ENCODE measurements at places on chromosomes 5 and 9. TPM values are rescaled to one million over a fixed set of nuclear protein-coding genes. Genes with fewer than 3 reads are reported as not detected.
A peak's percentile ranks its signal among the peaks of the same experiment; 100 is the strongest.

- DNase-seq: no peak
Observed at GRCh38 chr5:122195802-122196394, 66.6 kb downstream of the ZNF474 start.

DNA sequence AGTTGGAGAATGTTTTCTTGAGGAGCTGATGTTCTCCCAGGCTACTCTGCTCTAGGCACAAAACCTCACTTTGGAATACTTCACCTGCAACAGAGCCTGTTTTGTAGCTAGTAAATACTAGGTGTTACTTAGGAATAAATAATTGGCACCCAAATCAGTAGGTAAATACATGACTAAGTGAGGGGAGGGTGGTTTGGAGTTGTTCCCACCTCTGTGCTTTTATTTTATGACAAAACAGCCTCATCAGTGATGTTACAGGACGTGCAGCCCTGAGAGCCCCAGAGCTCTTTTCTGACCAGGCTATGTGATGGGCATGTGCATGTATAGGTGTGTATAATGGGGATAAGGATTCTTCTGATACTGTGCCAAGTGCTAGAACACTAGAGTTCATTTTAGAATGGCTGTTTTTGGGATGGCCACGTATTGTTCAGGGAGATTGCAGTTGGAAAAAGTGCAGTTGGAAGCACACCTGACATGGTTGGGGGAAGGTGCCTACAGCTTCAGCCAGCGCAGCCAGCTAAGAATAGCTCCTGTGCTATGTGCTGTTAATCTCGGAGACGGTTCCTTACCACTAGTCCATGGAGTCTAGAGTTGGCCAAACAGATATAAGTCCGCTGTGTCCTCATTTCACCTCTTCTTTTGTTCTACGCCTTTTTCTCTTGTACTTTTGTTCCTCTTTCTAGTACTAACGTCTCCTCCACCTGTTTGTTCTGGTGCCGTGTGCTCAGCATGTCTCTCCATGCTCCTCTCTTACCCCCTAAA lies 284.7 kb downstream of the FANCC start:
- no peak for DNase-seq

- DNase-seq: no peak
Observed at GRCh38 chr5:61884252-61884855, 421.7 kb upstream of the KIF2A start.

- DNase-seq: no peak
Observed at GRCh38 chr9:121268598-121268850, 562 bp downstream of the GSN start.

DNA sequence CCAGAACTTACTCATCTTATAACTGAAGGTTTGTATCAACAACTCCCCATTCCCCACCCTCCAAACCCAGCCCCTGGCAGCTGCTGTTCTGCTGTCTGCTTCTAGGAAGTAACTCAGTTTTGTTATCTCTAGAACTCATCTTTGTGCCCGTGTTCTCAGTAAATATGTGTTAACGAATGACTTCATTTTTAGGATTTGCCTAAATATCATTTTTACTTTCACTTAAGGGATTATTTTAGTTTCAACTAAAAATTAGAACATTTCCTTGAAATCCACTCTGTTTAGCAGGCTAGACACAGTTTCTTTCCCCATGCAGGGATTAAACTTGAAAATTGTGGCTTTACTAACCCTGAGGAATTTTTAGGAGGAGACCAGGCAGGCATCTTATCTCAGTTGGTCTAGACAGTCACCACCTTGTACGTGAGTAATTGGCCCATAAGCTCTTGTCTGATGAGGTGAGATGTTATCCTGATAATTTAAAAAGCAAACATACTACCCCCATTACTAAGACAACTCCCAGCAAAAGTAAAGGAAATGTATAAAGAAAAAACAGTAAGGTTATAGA lies 68.2 kb upstream of the TNFAIP8 start:
- DNase-seq: peak; percentile 64

GRCh38 chr9:89766991-89767390 lies 162.2 kb downstream of the GADD45G start:
- DNase-seq: no peak

DNA sequence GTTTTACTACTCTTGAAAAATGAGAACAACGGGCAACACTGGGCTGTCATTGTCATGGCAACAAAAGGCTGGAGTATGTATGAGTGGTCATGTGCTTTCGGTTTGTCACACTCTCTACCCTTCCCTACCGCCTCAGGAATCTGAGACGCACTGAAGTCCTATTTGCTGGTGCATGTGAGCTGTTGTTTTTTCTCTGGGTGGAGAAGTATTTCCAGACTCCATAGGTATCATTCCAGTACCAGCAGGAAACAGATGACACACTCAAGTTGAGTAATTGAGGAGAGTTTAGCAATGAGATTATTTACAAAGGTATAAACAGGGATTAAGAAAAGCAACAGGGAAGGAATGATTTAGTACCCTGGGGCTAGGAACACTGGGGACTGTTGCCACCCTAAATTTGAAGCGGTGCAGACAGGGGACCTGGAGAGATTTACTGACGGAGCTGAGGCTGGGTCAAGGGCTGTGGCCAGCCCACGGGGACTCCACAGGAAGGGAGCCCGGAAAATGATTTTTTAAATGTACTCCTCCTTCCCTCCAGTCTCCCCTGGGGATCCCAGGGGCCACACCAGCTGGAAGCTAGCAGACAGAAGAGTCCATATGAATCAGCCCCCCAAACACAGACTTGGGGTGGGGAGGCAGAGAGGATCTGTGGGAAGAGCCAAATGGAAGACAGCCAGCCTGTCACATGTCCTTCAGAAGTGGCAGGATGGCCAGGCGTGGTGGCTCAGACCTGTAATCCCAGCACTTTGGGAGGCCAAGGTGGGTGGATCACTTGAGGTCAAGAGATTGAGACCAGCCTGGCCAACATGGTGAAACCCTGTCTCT lies 13.2 kb upstream of the ZBTB43 start:
- DNase-seq: no peak

GRCh38 chr5:138706655-138707480 lies 46.4 kb upstream of the CTNNA1 start:
- no peak for DNase-seq

- no peak for DNase-seq
Observed at GRCh38 chr9:137317021-137317717, 15.1 kb upstream of the NRARP start.

DNA sequence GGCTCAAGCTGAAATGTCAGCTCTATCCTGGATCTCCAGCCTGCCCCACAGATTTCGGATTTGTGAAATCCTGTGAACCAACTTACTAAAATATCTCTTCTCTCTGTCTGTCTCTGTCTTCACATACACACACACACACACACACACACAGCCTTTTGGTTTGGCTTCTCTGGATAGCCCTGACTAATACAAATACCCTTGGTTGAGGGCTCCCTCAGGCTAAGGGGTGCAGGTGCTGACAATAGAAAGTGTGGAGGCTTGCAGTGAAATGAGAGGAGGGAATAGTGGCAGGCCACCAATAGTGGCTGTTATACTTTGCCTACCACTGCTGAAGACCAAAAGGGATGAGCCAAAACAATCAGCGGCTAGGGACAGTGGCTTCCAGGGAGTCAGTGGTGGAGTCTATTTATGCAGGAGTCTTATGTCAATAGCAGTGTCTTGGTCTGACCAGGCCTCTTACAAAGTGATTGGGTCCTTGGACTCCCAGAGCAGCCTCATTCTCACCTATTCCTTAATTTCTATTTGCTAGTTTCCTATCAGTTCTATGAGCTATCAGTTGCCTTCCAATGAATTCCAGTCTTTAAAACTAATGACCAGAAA lies 93.2 kb upstream of the GAS1 start:
- no peak for DNase-seq

DNA sequence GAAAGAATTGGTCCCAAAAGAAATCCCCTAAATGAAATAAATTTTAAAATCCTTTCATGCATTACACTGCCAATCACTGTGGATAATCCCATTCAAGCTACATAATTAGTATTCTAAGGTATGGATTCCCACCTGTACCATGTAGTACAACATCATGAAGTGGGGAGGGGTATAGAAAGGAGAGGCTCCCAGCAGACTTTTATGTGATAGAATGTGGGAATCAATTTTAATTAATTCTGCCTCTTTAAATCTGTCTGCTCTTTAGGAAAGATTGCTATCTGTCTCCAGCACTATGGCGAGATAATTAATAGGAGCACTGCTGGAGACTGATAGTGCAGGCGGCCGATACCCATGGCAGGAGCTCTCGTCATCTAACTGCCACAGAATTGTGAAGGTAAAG lies 95.4 kb downstream of the CDH12 start:
- no peak for DNase-seq

DNA sequence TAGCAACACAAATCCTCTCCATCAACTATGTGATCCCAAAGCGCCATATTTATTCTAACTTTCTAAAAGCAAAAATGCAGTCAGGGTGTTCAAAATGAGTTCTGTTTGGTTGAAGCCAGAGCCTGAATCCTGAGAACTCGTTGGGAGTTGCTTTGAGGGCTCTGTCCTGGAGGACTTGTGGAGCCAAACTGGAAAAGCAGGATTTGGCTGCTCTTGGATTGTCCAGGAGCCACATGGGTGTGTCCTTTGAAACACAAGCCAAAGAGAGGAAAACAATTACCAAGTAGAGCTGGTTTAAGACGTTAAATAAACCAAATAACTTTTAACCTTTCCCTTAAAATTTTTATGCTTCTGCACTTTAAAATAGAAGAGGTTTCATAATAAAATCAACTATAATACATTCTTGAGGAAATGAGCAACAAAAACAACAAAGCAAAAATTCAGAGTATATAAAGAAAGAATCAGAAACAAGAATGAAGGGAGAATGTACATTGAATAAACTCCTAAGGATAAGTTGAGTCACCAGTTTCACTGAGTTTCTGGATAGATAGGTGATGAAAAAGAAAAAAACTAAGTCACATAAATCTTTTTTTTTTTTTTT lies 13.5 kb downstream of the C5orf46 start:
- no peak for DNase-seq

GRCh38 chr5:54570916-54571315 lies 53.4 kb downstream of the SNX18 start:
- DNase-seq: no peak

DNA sequence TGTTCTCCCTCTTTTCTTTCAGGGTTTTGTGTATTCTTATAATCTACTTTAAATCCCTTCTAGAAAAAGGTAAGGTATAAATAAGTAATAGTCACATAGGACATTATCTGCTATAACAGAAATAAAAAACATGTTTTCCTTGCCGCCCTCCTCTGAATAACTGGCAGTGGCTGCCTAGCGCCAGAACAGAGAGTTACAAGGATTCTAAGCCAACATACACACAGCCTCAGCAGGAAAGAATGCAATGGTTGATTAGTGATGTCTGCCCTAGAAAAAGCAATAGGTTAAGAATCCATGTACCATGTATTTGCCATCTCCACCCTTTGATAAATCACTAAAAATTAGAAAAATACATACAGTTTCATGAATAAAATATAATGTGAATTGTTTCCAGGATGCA lies 4.9 kb downstream of the MED27 start:
- no peak for DNase-seq

- no peak for DNase-seq
Observed at GRCh38 chr9:71465392-71465791, 302.9 kb downstream of the CEMIP2 start.

DNA sequence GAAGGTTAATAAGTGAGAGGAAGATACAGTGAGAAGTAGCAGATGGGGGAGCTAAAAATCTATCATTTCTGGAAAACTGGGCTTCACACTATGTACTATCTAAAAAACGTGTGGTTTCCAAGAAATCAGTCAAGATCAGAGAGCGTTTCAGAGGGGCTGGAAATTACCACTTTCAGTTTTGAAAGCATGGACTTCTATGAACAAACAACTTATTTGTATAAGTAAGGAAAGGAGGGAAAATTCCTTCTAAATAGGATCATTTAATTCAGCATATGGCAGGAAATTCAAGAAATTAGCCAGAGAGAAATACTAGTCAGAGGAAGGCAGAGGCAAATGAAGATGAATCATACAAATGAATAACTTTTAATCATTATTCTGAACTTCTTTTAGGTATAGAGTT lies 11.3 kb downstream of the TNC start:
- DNase-seq: no peak

DNA sequence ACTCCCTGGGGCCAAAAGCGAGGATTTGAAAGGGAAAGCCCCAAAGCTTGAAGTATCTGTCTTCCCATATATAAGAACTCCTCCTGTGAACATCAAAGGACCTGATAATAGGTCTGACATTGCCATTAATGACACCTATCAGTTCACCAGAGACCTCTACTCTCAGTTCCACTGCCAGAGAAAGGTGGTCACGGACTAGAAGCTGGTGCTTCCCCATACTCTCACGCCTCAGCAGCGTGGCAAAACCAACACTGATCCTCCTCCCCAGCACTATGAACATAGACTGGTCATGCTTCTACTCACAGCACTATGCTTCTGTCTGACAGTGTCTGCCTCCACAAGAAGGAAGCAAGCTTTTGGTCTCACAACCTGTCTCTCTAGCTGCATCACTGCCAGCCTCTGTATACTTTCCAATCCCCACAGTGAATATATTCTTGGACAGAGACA lies 37.9 kb downstream of the NRG2 start:
- DNase-seq: no peak

GRCh38 chr9:116661037-116661954 lies 25.8 kb upstream of the TRIM32 start:
- no peak for DNase-seq

GRCh38 chr5:107388141-107388861 lies 282.4 kb downstream of the EFNA5 start:
- DNase-seq: peak; percentile 43

DNA sequence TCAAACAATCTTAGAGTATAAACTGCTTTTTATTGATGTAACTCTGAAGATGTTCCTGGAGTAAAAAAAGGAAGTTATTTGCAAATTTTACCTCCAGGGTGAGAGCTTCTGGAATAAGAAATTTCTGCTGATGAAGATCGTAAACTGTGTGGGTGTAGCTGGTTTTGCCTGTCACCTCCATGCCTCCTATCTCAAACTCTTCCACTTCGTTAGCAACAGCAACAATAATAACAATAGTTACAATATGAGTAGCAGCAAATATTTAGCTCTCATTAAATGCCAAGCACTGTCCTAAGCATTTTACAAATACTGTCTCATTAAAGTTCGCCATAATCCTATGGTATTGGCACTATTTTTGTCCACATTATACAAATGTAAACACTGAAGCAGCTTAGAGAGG lies 57.9 kb downstream of the GCNT1 start:
- no peak for DNase-seq

- peak; percentile 71 for DNase-seq
Observed at GRCh38 chr5:131394128-131394527, 130.3 kb downstream of the CDC42SE2 start.

The PLAC8L1 gene
- 0.50 TPM for total RNA-seq

The PLPPR1 gene
- not detected for total RNA-seq

The NDUFS4 gene
- total RNA-seq: 57.7 TPM

The IFNA14 gene
- total RNA-seq: not detected

The ISL1 gene
- total RNA-seq: not detected

The FGD3 gene
- 72.1 TPM for total RNA-seq

The MLLT3 gene
- 56.4 TPM for total RNA-seq

The FBLL1 gene
- total RNA-seq: not detected

The TMEM252 gene
- total RNA-seq: not detected

The TNC gene
- 0.32 TPM for total RNA-seq

The EPB41L4A gene
- 1.5 TPM for total RNA-seq

The IFNA21 gene
- total RNA-seq: not detected

The TMC1 gene
- not detected for total RNA-seq

The LHX3 gene
- not detected for total RNA-seq

The GFPT2 gene
- 0.15 TPM for total RNA-seq

The SUB1 gene
- total RNA-seq: 528 TPM

The GAPT gene
- not detected for total RNA-seq

The PCDHGA1 gene
- not detected for total RNA-seq

The ADAMTS13 gene
- 2.7 TPM for total RNA-seq
